ENCODE measurements at places on chromosomes 2 and 18.

DNA sequence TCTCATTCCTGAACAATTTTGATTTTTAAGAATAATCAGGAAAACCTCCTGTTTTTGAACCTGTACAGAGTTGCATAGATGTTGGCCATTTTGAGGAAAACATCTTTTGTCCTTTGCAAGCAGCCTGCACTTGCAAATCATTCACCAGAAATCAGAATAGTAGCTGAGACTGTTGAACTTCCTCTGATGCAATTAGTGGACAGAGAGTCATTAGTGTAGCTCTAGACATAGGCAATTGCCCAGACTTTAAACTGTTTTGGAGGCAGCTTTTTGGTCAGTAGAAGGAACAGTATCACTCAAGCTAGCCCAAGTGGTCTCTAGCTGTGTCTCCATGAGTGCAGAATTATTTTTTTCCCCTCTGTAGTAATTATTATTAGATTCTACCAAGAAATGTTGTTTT, 326.1 kb downstream of the PIK3C3 start:
- no peak for DNase-seq

DNA sequence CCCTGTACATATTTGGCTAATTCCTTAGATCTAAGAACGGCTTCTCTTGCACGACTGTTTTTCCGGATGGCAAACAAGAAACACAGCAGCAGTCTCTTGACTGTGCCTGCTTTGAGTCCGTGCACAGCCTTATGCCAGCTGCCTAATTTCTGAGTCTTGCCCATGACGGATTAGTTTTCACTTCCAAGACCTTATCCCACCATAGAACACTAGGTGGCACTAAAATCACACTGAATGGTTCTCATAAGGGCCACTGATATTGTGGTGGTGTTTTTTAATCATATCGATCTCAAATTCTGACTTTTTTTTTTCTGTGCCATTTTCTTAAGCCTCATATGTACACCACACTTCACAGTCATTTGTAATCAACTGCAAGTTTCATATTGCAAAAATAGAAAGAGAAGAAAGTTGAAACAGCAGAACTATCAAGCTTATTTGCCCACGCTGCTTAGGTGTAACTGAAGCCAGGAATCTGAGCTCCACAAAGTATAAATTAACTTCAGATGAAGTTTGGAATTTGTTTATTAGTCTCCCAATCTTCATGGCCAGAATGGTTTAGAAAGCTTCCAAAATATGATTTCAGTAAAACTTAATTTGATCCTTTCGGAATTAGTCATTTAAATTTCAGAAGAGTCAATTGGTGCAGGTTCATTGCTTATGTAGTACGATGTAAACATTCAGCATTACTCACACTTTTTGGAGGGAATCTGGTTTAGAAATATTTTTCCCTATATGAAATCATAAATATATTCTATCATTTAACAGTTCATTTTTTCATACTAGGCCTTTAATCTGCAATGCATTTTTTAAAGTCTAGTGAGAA, 45.5 kb upstream of the SCN7A start:
- peak; percentile 67 for DNase-seq

GRCh38 chr18:64807560-64807959, 658.7 kb upstream of the LINC00305 start:
- DNase-seq = no peak

DNA sequence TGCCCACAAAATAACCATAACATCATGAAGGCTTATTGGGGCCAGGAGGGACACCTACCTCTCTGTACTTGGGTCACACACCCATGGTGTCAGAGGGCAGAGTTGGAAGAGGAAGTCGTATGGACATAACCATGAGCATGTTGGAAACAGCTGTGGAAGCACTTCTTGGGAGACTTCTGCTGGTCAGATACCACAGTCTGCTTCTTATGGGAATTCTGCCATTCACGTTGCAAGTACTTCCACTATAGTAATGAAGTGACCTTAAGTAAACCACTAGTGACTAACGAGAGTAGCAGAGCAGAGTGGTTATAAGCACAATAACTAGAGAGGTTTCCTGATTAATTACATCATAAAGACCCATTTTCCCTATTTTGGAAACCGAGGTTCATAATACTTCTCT, 61.1 kb upstream of the TFPI start:
- DNase-seq = peak; percentile 2

DNA sequence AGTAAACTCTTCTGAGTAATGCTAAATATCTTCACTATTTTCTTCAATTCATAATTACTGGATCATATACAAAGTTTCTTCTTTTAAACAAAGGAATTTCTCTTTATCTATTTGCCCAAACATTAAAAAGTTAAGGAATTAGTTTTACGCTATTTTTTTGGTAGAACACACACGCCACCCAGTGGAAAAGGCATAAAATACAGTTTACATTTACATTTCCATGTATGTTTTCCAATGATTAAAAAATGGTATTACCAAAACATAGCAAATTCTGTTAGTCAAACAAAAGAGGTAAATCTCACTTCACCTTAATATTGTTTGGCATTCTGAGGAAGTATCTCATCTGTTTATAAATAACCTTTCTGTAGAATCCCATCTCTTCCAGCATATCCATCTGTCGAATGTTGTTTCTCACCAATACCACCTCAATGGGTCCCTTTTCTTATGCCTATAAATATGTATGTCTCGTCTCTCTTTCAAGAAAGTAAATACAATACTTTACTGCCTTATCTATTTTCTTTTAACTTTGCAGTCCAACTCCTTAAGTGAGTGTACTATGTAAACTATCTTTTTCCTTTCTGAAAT, 7.2 kb downstream of the BOLL start:
- peak; percentile 59 for DNase-seq

GRCh38 chr2:143504397-143504796, 375.2 kb downstream of the ARHGAP15 start:
- DNase-seq = no peak

DNA sequence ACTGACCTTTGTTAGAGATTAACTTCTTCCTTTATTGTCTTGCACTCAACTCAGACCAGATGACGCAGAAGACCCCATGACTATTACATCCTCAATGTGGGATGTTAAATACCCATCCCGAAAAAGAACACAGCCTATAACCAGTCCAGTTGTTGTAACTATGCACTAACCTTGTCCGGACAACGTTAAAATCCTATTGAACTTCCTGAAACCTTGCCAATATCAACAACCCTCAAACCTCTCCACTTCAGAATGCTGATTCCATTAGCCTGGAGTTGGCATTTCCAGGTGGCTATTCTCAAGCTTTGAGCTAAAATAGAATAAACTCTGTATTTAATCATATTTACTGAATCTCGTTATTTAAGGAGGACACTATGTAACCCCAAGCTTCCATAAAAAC, 13.6 kb downstream of the NMS start:
- DNase-seq = no peak

GRCh38 chr2:148132412-148132811, 111.5 kb downstream of the MBD5 start:
- peak; percentile 4 for DNase-seq

DNA sequence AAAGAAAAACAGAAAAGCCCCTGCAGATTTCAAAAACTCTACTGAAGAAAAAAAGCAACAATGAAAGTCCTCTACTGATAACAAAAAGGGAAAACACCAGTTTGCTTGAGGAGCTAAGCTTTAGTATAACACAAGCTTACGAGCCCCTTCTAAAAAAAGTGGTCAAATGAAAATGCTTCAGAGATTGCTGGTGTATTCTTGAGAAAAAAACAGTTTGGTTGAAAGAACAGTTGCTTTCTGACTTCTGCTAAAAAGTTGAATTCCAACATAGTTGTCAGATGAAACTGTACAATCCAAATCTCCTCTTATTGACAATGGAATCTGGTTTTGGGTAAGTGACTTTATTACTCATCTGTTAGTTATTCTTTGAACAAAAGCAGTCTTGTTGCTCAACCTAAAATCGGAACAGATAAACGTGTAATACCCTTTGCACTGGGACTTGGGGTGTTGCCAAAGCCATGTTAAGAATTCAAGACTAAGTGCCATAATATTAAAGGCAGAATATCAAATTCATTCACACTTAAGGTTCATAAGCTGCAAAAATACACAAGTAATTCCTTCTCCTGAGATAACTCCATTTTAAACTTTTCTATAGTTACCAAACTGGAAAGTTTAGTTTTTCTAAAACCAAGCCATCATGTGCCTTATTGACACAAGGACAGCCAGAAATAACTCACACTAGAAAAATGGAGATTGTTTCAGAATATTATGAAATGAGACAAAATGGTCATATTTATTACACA, 45.3 kb upstream of the SPAG16 start:
- no peak for DNase-seq

DNA sequence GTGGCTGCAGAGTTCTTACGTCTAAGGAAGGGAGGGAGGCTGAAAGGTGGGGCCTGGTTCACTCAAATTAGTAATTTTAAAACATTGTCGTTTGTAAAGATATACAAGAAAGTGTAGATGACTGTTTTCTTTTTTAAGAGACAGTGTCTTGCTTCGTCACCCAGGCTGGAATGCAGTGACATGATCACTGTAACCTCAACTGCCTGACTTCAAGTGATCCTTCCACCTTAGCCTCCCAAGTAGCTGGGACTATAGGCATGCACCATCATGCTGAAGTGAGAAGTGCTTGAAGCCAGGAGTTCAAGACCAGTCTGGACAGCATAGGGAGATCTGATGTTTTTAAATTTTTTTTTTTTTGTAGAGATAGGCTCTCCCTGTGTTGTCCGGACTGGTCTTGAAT, 52.9 kb downstream of the HNRNPLL start:
- no peak for DNase-seq

DNA sequence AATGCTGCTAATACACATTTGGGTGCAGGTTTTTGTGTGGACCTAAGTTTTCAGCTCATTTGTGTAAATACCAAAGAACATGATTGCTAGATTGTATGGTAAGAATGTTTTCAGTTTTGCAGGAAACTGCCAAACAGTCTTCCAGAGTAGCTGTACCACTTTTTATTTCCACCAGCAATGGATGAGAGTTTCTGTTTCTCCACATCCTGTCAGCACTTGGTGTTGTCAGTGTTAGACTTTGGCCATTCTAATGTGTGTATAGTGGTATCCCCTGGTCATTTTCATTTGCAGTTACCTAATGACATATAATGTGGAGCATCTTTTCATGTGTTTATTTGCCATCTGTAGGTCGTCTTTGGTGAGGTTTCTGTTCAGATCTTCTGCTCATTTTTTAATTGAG, 336.4 kb downstream of the GBX2 start:
- DNase-seq = no peak

DNA sequence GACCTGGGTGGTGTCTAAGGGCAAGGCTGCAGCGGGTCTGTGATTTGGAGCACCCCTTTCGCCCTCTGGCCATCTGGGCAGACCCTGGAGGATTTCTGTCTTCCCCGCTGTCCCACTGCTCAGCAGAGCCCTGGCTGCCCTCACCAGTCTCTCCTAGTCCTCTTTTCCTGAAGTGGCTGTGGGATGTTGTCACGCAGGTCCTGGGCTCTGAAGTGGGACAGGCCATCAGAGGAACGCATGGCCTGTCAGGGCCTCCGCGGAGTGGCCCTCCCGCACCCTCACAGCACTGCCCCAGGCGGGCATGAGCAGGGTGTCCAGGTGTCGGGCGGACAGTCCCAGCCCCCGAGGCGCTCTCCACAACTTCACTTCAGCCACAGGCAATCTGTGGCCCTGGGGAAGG, 1.1 kb upstream of the TMEM185B start:
- no peak for DNase-seq

DNA sequence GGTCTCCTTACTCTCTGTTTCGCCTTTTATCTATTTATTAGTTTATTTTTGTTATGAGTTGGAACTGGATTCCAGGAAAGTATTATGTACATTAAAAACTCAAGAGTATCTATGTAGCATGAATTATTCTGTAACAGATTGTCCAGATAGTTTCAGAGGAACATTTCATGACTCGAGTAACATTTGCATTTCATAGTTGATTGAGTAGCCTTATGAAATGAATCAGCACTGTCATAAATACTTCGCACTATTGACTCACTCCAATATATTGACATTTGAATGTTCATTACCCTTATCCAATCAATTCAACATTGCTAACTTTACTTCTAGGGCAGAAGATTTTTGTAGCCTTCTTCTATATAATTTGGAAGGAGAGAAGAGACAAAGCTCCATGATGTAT, 11.3 kb upstream of the VRK2 start:
- DNase-seq = no peak

GRCh38 chr18:74804677-74805076, 207.0 kb downstream of the ZNF407 start:
- DNase-seq = no peak

DNA sequence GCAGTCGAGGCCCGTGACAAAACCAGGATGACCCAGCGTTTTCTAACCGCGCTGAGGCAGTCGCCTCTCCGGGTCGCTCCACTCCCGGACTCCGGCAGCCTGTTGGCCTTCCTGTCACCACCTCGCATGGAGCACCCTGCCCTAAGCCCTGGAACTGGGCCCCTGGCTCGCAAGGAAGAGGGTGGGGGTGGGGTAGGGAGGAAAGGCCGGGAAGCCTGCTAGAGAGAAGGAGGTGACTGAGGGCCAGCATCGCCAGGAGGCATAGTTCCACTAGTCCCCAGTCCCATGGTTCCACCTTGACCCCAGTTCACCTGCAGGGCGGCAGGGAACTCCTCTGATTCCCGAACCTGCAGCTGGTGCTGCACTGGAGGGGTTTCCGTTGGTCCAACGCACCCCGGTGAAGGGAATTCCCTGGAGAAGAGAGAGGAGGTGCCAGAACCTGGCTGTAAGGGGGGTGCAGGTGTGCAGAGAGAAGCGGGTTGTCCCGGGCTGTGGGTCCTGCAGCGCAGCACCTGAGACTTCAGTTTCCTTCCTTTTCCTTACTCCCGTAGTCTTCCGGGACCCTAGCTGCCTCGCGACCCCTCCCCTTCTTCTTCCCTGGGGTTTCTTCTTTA, 11.8 kb upstream of the EN1 start:
- no peak for DNase-seq

- no peak for DNase-seq
Measured at GRCh38 chr2:140770645-140771044, 1360.2 kb downstream of the LRP1B start.

GRCh38 chr2:2777876-2778275, 446.8 kb upstream of the MYT1L start:
- no peak for DNase-seq

- no peak for DNase-seq
Measured at GRCh38 chr2:134648586-134648985, 70.2 kb downstream of the TMEM163 start.

GRCh38 chr2:181570833-181571661, 85.9 kb downstream of the CERKL start:
- peak; percentile 23 for DNase-seq

GRCh38 chr2:69680001-69680675, 36.6 kb upstream of the AAK1 start:
- peak; percentile 71 for DNase-seq

Data from suppressor macrophage (primary cell).